ENCODE measurements at places on chromosomes 3 and 15. TPM values are rescaled to one million over a fixed set of nuclear protein-coding genes. Genes with fewer than 3 reads are reported as not detected.

DNA sequence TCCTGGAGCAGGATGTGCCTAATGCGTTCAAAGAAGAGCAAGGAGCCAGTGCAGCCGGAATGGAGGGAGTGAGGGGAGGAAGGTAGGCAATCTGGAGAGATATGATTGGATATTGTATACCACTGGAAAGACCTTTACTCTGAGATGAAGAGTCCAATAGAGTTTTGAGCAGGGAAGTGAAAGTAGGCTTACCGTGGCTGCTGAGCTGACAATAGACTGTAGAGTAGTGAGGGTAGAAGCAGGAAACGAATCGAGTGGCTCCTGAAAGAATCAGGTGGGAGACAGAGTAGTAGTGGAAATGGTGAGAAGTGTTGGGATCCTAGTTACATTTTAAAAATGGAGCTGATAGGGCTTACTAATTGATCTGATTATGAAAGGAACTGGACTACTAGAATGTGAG, 51.8 kb upstream of the NUDT16 start:
- H3K36me3 ChIP-seq = peaks cover 6% of the 10 kb centered on the region
- no peak overlapping the region for H3K27ac ChIP-seq
- H3K27me3 ChIP-seq = no peaks in the 10 kb centered on the region
- no peaks in the 10 kb centered on the region for H3K4me1 ChIP-seq
- no peak for DNase-seq

GRCh38 chr3:74880237-74880636, 265.8 kb upstream of the CNTN3 start:
- no peaks in the 10 kb centered on the region for H3K36me3 ChIP-seq
- DNase-seq = no peak
- no peak overlapping the region for H3K4me3 ChIP-seq
- H3K4me1 ChIP-seq = no peaks in the 10 kb centered on the region

DNA sequence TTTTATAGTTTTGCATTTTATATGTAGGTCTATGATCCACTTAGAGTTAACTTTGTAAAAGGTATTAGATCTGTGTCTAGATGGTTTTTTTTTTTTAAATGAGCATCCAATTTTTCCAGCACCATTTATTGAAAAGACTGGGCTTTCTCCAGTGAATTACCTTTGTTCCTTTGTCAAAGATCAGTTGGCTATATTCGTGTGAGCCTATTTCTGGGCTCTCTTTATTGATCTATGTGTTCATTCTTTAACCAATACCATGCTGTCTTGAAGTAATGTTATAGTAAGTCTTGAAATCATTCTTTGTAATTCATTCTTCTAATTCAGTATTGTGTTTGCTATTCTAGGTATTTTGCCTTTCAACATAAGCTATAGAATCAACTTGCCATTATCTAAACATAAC, 165.4 kb upstream of the ARPP21 start:
- DNase-seq = no peak
- no peak overlapping the region for H3K4me3 ChIP-seq
- H3K4me1 ChIP-seq = no peaks in the 10 kb centered on the region
- no peaks in the 10 kb centered on the region for H3K36me3 ChIP-seq
- H3K27me3 ChIP-seq = no peaks in the 10 kb centered on the region

DNA sequence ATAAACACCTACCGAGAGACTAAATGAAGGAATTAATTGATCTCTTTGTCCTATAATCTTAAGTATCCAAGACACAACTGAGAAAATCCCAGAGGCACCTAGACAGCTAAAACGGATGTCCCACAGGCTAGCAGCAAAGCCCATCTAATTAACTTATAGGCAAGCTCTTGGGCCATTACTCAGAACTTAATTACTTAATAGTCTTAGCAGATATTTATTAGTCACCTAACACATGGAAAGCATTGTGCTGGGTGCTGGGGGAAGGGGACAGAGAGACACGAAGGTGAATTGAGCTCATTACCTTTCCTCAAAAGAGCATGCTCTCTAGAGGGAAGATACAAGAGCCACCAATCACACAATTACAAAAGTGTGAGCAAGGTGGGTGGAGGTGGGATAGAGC, 189.8 kb upstream of the PROK2 start:
- H3K4me1 ChIP-seq = peaks cover 8% of the 10 kb centered on the region
- no peak overlapping the region for H3K4me3 ChIP-seq
- peaks cover 52% of the 10 kb centered on the region for H3K27me3 ChIP-seq
- no peak overlapping the region for H3K27ac ChIP-seq

GRCh38 chr3:127697551-127698240, 24.9 kb downstream of the ABTB1 start:
- H3K27ac ChIP-seq = no peak overlapping the region
- peaks cover 2% of the 10 kb centered on the region for H3K36me3 ChIP-seq
- H3K27me3 ChIP-seq = peaks cover 6% of the 10 kb centered on the region
- no peak for DNase-seq
- peaks cover 4% of the 10 kb centered on the region for H3K4me1 ChIP-seq

NCKIPSD gene
- 14.6 TPM for total RNA-seq

DNA sequence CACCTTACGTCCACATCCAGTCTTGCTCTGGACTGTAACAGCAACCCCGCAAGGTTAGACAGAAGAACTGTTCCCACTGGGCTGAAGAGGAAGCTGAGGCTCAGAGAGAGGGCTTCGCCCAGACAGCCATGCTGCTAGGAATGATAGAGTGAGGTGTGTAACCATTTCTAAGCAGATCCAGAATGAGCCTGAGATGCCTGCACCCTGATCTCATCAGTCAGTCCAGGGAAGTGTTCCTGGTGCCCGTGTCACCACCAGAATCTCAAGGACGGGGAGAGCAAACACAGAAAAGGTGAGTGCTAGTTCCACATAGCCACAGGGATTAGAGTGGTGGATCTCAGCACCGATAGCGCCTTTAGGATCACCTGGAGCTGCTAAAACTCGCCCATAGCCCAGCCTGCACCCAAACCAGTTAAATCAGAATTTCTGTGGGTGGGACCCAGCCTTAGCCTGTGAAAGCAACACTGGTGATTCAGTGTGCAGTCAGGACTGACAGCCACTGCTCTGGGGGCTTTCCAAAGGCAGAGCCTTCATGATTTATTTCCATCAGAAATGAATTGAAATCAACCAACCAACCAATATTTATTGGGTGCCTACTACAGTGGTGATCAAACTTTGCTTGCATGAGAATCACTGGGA, 12.3 kb downstream of the ISLR start:
- peaks cover 16% of the 10 kb centered on the region for H3K27me3 ChIP-seq
- H3K4me3 ChIP-seq = no peak overlapping the region
- no peaks in the 10 kb centered on the region for H3K36me3 ChIP-seq
- H3K4me1 ChIP-seq = no peaks in the 10 kb centered on the region
- DNase-seq = no peak

Measured in T-helper 17 cell (primary cell).